ENCODE measurements at places on chromosomes 1 and 21.
A peak's percentile ranks its signal among the peaks of the same experiment; 100 is the strongest.

DNA sequence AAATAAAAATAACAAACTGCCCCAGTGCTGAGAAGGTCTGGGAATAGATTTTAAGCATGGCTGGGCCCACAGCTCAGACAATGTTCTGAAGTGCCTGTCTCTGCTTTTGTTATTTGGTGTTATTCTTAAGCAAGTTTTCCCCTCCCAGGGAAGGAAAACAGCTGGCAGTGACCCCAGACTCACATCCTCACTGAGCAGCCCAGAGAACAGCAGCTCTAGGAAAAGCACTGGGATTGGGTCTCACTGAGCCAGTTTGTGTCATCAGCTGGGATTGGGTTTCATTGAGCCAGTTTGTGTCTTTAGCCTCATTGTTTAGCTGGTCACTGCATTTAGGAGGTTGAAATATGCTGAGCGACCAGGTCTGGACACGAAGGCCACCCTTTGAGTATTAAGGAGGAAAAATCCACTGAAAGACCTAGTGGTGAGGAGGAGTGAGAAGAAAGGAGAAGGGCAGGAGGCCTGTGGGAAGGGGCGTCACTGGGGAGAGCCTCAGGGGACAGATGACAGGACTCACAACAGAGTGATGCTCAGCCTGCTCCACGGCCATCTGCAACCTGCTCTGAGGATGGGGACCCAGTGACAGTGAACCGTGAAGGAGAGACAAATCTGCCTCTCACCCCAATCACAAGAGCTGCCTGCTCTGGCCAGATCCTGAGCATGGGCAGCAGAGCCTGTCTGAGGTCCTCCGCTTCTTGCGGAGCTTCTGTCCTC is 103.8 kb downstream of the TOMM20 start:
- no peak for DNase-seq

DNA sequence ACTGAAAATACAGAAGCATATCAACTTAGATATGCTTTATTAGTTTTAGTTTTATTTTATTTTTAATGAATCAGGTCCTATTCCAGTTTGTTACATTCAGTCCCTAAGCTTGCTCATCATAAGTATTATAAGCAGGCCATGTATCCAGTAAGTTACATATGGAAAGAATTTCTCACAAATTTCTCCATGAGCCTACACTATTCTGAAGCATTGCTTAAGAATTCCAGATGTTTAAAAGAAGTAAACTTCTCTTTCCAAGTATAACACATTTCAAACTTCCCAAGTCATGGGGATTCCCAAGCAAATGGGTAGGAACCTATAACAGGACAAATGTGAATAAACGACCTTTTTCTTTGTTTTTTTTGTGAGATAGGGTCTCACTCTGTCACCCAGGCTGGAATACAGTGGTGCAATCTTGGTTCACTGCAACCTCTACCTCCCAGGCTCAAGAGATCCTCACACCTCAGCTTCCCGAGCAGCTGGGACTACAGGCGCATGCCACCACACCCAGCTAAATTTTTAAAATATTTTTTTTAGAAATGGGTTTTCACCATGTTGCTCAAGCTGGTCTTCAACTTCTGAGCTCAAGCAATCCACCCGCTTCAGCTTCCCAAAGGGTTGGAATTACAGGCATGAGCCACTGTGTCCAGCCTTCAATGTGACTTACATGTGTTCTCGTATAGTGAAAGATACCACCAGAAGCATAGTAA is 39.0 kb downstream of the ST7L start:
- no peak for DNase-seq

DNA sequence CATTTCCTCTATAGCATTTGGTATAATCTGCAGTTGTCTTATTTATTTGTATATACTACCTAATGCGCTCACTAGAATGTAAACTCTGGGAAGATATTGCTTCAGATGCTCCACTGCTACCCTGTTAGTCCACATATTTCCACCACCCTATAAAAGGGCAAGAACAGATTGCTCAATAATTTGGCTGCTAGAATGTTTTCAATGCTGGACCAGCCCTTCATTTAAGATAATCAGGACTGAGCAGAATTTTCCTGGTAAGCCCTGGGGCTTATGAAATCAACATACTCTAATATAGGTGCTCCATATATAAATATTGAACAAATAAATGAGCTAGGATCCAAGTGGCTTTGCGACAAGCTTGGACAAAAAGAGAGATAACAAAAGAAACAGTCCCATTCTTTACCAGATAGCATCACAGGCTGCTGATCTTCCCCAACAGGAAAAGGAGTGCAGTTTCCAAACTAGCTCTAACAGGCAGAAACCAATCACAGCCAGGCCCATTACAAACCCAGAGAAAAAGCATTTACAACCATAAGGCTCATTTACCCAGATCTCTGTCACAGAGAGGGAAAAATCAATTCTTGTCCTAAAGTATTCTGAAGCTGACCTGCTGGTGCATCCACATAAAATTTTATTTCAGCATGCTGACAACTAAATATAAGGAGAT is 8.3 kb downstream of the BCAR3 start:
- DNase-seq: no peak

- DNase-seq: no peak
These were observed 60.7 kb upstream of the CDC42BPA start for GRCh38 chr1:227378871-227379554.

DNA sequence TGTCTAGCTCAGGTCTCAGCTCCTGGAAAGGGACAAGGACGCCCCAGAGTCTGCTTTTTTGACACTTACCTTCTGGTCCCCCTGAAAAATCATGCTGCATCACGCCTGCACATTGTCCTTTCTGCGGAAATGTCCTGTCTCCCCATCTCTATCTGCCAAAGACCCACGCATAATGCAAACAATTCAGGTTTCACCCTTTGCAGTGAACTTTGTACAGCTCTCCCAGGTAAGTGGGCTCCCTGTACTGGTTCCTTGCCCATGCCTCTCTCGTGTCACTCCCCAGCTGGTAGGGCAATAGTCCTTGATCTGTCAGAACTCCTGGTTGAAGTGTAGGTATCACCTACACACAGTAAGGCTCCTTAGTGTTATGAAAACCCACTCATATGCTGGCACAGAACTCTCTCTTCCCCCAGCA is 102.9 kb upstream of the IRF2BP2 start:
- no peak for DNase-seq

GRCh38 chr1:85596531-85596930 is 16.0 kb downstream of the CCN1 start:
- no peak for DNase-seq

- no peak for DNase-seq
These were observed 51.9 kb downstream of the DHX9 start for GRCh38 chr1:182890927-182891610.

DNA sequence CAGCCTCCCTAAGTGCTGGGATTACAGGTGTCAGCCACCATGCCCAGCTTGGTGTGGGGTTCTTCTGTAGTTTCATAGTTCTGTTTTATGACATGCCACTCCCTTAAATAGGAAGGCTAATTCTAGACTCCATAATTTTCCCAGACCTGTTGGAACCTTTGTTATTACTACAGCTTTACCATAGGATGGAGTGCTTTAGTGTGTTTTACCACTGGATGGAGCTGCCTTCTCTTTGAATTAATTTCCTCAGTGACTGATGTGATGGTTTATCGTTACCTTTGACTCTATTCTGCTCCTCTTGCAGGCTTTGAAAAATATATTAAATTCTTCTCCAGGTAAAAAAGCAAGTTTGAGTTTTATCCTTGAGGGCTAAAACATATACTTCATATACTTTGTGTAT is 84.6 kb upstream of the NEK7 start:
- DNase-seq: no peak

GRCh38 chr21:45187646-45188045 is 100.0 kb downstream of the POFUT2 start:
- DNase-seq: no peak

DNA sequence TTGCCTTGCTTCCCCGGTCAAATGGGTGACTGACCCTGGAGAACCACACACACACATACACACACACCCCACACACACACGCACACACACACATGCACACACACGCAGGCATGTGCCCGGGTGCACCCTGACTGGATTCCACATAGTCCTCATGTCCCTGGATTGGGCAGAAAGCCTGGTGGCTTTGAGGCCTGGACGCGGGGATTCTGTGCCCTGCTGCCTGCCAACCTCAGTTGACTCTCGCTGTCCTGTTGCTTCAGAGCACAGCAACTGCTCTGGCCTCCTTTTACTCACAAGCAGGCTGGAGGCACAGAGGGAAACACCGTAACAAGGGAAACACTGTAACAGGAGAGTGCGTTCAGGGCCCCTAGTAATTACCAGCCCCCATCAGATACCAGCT is 6.4 kb downstream of the RORC start:
- DNase-seq: no peak

DNA sequence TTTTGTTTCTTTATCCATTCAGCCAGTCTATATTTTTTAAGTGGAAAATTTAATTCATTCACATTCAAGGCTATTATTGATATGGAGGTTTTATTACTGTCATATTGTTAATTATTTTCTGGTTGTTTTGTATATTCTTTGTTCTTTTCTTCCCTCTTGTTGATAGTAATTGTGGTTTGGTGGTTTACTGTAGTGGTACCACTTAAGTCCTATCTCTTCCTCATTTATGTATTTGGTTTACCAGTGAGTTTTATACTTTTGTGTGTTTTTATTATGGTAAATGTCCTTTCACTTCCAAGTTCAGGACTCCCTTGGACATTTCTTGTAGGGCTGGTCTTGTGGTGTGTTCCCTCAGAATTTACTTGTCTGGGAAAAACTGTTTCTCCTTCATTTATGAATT is 28.1 kb upstream of the PM20D1 start:
- no peak for DNase-seq

DNA sequence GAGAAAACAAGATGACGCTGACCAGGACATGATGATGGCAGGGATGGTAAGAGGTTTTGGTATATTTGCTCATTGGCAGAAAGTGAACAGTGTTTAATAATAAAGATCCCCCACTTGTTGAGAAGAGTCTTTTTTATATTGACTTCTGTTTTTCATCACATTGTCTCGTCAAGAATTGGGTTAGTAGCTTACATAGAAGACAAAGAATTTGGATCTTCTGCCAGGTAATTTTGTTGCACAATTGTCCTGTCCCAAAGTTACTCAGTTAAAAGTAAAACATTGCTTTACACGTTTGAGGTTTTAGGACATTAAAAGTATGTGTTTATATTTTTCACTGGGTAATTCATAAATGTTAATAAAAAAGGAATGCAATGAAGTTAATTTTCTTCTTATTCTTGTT is 48.3 kb upstream of the LAMC2 start:
- no peak for DNase-seq

- DNase-seq: no peak
These were observed 10.6 kb downstream of the CC2D1B start for GRCh38 chr1:52355436-52355835.

- DNase-seq: no peak
These were observed 8.8 kb downstream of the XCL1 start for GRCh38 chr1:168585191-168585590.

DNA sequence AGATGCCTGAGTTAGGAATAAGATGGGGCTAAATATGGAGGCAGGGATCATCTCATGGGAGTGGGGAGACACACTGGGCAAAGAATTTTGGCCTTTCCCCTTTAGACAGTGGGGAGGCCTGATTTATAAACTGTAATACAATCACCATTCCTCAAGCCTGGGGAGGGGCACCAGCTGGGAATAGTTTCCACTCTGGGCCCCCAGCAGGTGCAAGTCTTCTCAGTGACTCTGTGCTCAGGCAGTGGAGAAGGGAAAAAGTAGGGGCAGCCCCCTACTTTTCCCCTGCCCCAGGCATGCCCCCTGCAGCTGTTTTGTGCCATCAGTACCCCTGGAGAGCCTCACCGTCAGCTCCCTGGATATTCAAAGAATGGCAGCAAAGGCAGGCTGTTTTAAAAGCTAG is 19.1 kb downstream of the COA7 start:
- no peak for DNase-seq

GRCh38 chr1:208167261-208167869 is 76.8 kb downstream of the PLXNA2 start:
- no peak for DNase-seq

GRCh38 chr1:37561133-37562132 is 4.7 kb downstream of the DNALI1 start:
- peak; percentile 82 for DNase-seq

GRCh38 chr21:14074177-14074576 is 136.6 kb downstream of the LIPI start:
- DNase-seq: no peak

DNA sequence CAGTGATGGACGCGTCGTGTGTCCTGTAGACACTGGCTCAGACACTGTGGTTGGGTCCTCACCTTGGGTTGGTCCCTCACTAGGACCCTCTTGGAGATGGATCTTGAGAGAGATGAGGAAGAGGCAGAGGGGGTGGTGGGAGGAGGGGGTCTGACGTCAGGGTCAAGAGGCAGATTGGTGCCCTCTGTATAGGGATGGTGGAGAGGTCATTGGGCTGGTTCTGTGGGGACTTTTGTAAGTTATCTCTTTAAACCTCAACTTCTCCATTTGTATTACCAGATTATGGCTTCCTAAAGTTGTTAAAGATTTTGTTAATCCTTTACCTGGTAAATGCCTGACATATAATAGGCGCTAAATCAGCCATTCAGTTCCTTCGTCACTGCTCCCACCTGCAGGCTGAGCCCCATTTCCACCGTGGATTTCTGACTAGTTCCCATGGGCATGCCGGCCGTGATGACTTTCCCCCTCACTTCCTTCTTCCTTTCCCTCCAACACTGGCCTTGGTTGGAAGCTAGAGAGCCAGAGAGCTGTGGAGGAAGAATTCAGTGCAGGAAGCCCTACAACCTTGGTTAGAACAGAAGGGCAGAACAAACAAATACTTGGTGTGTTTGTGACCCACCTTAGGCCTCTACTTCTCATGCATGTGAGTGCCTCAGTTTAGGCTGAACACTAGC is 8.6 kb downstream of the H6PD start:
- DNase-seq: no peak

GRCh38 chr1:154911691-154912550 is 24.6 kb downstream of the PMVK start:
- no peak for DNase-seq

- no peak for DNase-seq
These were observed 133.2 kb downstream of the ROR1 start for GRCh38 chr1:63907051-63907450.

- no peak for DNase-seq
These were observed 13.3 kb downstream of the PMF1 start for GRCh38 chr1:156226116-156226538.

GRCh38 chr21:34170886-34171285 is 97.5 kb downstream of the MRPS6 start:
- no peak for DNase-seq

DNA sequence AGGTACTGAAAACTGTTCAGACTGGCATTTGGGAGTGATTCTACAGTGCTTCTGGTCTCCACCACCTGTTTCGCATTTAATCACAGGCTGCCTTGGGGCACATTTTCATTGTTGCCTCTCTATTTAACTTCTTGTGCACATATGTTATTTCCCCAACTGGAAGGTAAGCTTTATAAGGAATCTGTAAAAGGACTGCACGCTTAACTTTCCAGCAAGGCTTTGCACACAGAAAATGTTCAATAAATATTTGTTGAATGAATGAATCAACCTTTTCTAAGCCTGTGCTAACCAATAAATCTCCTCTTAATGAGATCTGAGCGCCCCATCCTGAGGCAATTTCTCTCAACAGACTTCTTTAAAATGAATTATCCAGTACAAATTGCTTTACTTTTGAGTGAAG is 84.3 kb upstream of the ARHGAP29 start:
- no peak for DNase-seq
